ENCODE measurements at places on chromosomes 6 and 20.

GRCh38 chr6:169232507-169232931 is 21.1 kb downstream of the THBS2 start:
- no peak for DNase-seq

GRCh38 chr20:51831866-51832265 is 29.5 kb upstream of the SALL4 start:
- no peak for DNase-seq

GRCh38 chr6:112909781-112910180 is 562.7 kb downstream of the RFPL4B start:
- DNase-seq: no peak

GRCh38 chr6:110786696-110787095 is 28.6 kb downstream of the CDK19 start:
- no peak for DNase-seq

- peak; percentile 21 for DNase-seq
Observed at GRCh38 chr20:35947489-35947888, 6.8 kb downstream of the SCAND1 start.

- DNase-seq: peak; percentile 27
Observed at GRCh38 chr6:32954986-32955802, 2.3 kb upstream of the HLA-DMA start.

DNA sequence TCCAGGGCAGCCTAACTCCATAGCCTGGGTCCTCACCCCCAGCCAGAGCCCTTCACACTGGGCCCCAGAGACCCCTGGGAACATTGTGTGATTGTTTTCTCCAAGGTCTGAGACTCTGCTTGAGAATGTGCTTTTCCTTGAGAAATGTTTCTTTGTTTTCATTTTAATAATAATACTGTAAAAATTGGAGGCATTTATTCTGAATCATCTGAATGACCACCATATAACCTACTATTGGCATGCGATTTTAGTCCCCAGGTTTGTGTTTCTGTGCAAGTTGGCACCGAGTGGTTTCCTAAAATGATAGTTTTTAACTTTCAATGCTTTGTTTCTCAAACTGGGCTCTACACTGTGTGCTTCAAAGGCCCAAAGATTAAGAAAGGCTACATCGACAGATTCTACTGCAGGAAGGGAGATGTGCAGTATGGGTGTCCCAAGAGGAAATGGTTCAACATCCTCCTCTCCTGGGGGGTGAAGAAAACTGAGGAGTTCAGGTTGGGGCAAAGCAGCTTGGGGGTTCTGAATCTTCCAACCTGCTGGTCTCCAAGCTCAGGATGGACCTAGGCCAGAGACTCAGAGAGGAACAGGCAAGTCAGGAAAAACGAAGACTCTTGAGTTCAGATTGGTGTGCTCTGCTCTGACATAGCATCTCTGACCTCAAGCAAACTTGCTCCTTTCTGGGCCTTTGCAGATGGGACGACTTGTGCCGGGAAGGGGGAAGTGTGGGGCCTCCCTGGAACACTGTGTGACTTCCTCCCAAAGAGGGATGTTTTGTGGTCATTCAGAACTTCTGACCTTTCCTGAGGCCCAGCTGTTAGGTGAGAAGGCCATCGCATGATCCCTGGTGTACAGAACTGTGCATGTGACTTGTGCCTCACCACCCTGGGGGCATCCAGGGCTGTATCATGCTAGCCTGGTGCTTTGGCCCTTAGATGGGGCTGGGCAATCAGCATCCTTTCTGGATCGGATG is 31.0 kb downstream of the DAAM2 start:
- no peak for DNase-seq

DNA sequence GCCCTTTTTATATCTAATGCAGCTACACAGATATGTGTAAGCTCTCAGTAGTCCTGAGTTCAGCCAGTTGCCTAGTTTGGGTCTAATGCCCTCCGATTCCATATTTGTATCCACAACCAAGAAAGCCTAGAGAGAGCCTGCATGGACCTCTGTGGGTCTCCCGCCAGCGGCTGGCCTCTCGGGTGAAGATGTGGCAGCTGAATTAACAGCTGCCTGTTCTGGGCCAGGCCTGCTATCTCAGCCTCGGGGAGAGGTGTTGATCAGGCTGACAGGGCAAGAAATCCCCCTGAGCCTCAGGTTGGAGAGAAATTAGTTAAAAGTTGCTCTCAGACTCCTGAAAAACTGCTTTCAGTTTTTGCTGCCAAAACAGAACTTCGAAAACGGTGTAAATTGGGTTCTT is 19.8 kb downstream of the PTK7 start:
- no peak for DNase-seq

DNA sequence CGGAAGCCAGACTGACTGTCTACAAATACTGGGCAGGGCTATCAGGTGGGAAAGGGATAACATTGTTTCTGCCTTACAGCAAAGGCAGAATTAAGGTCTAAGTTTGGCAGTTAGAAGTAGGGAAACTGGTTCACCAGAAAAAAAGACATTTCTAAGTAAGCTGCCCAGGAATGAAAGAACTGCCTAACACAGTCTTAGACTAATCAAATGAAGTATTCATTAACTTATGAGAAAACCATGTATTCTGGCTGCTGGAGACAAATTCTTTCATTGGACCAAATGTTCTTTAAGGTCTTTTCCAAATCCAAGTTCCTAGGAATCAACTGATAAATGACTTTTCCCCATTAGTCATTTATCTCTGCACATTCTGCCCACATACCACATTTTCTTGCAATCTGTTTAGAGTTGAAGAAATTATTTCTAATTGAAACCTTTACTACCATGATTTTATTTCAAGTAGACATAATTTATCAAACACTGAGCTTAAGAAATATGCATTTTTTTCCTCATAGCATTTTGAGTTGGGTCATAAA is 120.3 kb upstream of the OGFRL1 start:
- DNase-seq: no peak

DNA sequence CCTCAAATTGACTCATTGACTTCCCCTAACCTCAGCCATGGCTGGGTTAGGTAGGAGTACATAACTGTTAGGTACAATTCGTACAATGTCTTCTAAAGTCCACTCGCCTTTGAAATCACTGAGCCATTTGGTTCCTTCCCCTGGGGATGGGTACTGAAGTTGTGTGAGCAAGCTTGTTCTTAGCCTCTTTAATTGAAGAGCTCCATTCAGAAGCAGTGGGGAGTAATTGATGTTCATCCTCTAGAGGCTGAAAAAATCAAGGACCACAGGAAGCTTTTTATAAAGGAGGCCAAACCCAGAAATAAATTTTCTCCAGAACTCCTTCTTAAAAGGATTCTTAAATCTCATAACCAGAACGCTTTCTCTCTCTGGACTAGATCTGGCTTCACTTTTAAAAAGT is 60.6 kb downstream of the ANKS1A start:
- no peak for DNase-seq

- no peak for DNase-seq
Observed at GRCh38 chr20:47785311-47785853, at the start of gene SULF2. TSS of gene SULF2 (minus strand) at chr20:47785481. CDS start at chr20:47757363, 28,118 bp downstream.

DNA sequence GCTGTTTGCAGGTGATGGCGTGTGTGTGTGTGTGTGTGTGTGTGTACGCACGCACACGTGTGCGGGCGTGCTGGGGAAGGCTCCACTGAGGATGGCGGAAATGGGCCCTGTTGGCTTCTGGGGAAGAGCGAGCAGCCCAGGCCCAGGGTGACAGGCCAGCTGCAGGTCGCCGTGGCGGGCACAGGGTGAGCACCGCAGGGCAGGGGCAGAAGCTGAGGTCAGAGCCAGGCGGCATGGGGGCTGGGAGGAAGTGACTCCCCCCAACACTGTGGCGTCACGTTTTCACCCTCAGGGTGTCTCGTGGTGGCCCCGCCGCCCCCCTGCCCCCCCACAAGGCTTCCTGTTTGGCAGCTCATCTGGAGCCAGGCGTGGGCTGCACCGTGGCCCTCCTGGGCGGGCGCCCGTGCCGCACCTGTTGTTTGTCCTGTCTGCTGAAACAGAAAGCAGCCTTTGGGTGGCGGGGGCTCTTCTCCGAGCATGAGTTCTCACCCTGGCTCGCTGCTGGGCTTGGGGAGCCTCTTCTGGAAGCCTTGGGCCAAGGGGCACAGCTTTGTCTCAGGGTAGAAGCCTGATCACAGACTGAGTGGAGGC is 7.1 kb downstream of the RBM38 start:
- DNase-seq: peak; percentile 93

GRCh38 chr6:3273707-3274521 is 15.2 kb downstream of the PSMG4 start:
- DNase-seq: no peak

DNA sequence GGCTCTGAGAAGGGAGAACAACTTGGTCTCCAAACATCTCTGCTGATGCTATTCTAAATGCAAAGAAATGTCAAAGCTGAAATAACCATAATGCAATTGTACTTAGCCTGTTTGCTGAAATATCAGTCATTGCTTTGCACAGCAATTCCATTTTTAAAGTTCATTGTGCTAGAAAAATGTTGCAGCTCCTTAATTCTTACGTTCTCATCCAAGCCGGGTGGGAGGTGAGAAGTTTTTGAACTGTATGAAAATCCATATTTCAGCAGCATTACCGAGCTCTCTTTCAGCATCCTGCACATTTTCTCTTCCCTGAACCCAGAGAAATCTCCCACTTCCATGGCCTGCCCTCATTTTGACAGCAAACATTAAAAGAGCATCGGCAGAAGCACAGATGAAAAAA is 630.0 kb downstream of the PTPRT start:
- DNase-seq: no peak

DNA sequence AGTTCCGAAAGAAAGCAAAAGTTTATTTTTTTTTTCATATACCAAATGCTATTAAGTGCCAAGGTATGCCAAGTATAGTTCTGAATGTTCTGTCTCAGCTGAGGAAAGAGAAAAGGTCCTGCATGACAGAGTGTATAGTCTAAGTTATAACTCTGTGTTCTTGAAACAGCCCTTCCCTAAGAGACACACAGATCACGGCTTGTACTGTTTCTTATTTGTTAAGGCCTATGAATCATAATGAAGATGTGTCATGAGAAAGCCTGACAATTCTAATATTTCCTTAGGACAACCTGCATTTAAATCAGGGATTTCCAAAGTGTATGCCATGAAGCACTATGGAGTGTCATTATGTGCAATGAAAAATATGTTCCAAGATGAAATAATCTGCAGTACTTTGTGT is 538.7 kb upstream of the CDH4 start:
- no peak for DNase-seq

GRCh38 chr20:17952692-17953684 is 15.6 kb downstream of the SNX5 start:
- DNase-seq: no peak

GRCh38 chr20:59765599-59766177 is 161.3 kb downstream of the PHACTR3 start:
- DNase-seq: no peak

GRCh38 chr6:26016963-26017631 is 54.5 kb downstream of the TRIM38 start:
- DNase-seq: no peak

- DNase-seq: no peak
Observed at GRCh38 chr6:146850238-146850896, 251.6 kb downstream of the ADGB start.

DNA sequence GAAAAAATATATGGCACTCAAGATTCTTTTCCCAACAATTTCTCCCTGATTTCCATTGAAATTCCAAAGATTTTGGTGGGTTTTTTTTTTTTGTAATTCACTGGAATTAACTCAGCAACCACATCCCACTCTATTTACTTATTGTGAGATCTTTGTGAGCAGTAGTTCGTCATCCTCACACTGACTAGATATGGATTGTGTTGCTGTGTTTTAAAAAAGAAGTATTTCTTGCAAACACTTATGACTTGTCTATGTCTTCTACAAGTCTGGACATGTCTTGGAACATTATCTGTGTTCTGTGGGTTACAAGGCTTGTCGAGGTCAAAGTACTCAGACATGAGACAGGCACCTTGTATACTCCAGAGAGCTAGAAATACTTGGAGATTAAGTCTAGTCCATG is 7.3 kb upstream of the TENT5A start:
- DNase-seq: no peak

DNA sequence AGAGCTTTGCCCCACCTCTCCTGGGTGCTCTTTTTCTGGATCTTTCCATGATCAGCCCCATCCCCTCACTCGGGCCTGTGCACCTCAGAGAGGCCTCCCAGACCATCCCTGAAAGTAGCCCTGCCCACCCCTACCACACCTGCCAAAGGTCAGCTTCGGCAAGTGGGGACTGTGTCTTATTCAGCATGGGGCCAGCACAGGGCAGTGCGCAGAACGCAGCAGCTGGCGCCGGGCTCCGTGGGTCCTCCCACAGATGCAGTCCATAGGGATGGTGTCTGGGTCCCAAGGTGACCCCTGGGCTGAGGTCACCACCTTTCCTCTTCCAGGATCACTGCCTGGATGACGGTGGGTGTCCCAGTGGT is 79.4 kb downstream of the CEBPB start:
- no peak for DNase-seq

GRCh38 chr20:38730989-38731737 is 6.9 kb downstream of the SLC32A1 start:
- peak; percentile 69 for DNase-seq

DNA sequence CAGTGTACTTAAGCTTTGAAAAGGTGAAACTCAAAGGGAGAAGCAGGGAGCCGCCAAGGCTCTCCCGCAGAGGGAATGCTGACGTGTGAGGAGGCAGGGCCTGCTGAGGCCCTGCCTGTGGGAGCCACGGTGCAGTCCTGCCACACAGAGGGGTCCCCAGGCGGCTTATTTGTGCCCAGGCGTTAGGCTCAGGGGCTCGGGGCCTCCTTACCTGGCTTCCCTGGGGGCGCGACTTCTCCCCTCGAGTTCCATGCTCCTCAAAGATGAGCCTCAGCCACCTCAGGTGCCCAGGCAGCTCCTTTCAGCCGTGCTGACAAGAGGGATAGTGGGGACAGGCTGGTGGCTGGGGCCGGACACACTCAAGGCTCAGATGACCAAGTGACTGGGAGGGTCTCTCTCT is 2.2 kb upstream of the KIF25 start:
- DNase-seq: no peak

- no peak for DNase-seq
Observed at GRCh38 chr6:39861663-39862062, 69.5 kb downstream of the DAAM2 start.

GRCh38 chr20:4449957-4450715 is 271.6 kb upstream of the PRND start:
- no peak for DNase-seq

- DNase-seq: no peak
Observed at GRCh38 chr20:38751360-38751976, 3.2 kb downstream of the ACTR5 start.

DNA sequence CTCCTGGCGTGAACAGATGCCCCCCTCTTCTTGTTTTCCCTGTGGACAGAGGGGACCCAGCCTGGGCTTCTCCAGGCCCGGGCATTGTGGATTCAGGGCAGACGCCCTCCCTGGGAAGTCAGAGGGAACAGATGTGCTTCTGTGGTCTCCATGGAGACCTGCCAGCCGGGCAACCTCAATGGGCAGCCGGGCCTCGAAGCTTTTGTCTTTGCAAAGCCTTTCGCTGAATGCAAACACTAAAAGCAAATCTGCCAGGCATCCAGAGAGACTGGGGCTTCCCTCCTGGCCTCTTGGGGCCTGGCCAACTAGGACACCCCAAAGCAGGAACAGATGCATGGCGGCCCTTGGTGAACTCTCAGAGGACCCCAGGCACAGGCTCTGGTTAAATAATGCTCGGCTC is 370.0 kb upstream of the SULF2 start:
- DNase-seq: no peak

- no peak for DNase-seq
Observed at GRCh38 chr20:3470208-3470626, 601 bp upstream of the ATRN start.

GRCh38 chr6:87164004-87164403 is 8.6 kb downstream of the ZNF292 start:
- no peak for DNase-seq

- DNase-seq: no peak
Observed at GRCh38 chr20:1370548-1371110, 22.2 kb downstream of the FKBP1A start.
